ENCODE measurements at places on chromosomes 7 and 10.

- DNase-seq, result no peak
Observed at GRCh38 chr10:58950618-58951017, 225.8 kb upstream of the PHYHIPL start.

- no peak for DNase-seq
Observed at GRCh38 chr10:74406006-74406405, 255.0 kb downstream of the ADK start.

DNA sequence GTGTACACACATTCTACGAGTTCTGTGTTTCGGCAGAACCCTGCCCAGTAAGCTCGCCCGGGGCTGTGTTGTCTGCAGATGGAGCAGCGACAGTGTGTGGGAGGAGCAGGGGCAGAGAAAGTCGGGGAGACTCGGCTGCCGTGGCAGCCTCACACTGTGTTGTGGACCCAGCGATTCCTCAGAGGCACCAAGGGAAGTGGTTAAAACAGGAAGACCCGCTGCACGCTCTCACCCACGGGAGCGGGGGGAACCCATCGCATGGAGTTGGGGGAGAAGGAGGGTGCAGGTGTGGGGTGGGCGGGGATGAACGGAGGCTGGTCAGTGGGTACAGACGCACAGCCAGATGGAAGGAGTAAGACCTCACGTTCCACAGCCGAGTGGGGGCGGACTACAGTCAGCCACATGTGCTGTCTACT is 250.2 kb downstream of the ELFN1 start:
- DNase-seq, result no peak

DNA sequence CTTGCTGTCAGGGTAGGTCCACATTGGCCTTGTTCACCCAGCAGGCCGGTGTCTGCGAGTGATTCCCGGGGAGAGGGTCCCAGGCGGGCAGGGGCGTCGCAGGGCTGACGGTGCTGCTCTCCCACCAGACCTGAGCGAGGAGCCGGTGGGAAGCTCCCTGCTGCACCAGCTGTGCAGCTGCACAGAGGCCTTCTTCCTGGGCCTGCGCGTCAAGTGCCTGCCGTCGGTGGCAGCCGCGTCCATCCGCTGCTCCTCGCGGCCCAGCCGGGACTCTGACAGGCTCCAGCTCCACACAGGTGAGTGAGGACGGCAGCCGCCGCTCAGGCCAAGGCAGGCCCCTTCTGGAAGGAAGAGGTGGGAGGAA is 14.6 kb downstream of the AMZ1 start:
- no peak for DNase-seq

GRCh38 chr7:15755061-15755460 is 68.6 kb upstream of the MEOX2 start:
- no peak for DNase-seq

- DNase-seq, result no peak
Observed at GRCh38 chr10:69250041-69250440, 28.3 kb upstream of the HK1 start.
